ENCODE measurements at places on chromosomes 2 and 18. TPM values are rescaled to one million over a fixed set of nuclear protein-coding genes. Genes with fewer than 3 reads are reported as not detected.

Gene SPC25
- total RNA-seq = 2.0 TPM

Gene EXOC6B
- 25.8 TPM for total RNA-seq

Gene IL36A
- total RNA-seq = not detected

Gene C2orf66
- not detected for total RNA-seq

Gene NRP2
- total RNA-seq = 37.0 TPM
